Suppressor macrophage treated with lipopolysaccharide for 4 hours (primary cell): ENCODE measurements at places on chromosomes 4 and X.

GRCh38 chrX:21176921-21177571 is 197.2 kb upstream of the CNKSR2 start:
- DNase-seq: no peak

DNA sequence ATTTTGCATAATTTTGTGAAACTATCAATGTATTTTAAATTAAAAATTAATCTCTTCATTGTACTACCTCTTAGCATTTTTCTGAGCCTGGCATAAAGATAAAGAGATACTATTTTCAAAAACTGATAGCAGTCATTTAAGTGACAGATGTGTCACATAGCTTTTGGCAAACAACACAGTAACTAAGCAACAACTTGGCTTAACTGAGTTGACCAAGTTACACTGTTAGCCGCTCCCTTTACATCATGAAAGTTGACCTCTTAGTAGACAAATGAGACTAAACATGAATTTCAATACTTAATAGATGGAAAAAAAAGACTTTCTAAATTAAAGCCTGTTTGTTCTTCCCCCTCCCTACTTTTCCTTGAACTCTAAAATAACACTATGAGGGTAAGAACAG is 62.0 kb downstream of the ATP8A1 start:
- DNase-seq: no peak

DNA sequence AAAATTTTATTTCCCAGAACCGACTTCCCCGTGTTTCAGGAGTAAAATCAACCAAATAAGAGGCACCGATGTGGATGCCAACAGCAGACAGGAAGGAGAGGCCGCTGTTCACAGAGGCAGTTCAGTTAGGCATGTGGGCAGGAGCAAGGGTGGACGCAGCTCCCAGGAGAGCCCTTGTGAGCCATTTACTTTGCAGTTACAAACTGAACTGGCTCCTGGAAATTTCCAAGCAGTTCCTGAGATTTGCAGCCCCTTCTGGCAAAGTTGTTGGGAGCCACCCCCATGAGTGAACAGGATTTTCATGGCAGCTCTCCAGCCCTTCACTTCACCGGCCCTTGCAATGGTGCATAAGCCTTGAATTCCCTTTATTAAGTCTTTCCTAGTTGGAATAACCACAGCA is 189.1 kb downstream of the AFAP1 start:
- no peak for DNase-seq

GRCh38 chrX:41692162-41692749 is 3.5 kb downstream of the GPR34 start:
- DNase-seq: no peak

- DNase-seq: no peak
Measured at GRCh38 chr4:121953860-121954259, 2.0 kb upstream of the TRPC3 start.

DNA sequence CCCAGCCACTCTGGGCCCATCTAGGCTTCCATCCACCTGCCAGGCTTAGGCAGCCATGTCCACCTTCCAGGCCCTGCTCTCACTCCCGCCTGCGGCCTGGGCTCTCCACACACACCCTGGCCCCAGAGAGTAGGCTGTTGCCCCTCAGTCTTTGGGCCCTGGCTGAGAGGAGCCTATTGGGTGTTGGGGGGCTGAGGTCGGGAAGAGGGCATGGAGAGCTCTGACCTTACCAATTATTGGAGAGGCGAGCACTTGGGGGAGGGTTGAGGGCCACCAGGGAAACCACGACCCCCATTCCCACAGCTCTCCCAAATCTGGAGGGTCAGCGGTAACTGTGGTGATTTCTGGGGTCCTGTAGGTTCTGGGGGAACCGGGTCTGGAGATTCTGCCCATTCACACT is 38.2 kb downstream of the HTRA3 start:
- no peak for DNase-seq

DNA sequence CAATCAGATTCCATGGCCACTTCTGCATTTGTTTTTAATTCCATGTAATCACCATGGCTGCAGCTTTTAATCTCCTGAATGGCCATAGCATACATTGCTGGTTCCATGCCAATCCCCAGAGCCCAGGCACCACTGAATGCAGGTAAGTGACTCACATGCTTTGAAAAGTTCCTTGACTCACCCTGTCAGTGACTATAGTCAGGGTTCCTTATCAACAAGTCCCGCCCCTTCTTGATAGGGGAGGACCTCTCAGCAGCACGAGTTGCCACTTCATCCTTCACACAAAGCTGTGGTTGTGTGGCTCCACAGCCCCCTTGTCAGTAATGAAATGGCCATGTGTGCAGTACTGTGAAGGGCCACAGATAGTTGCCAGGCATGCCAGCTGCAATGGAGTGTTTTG is 516.6 kb downstream of the PPARGC1A start:
- no peak for DNase-seq

DNA sequence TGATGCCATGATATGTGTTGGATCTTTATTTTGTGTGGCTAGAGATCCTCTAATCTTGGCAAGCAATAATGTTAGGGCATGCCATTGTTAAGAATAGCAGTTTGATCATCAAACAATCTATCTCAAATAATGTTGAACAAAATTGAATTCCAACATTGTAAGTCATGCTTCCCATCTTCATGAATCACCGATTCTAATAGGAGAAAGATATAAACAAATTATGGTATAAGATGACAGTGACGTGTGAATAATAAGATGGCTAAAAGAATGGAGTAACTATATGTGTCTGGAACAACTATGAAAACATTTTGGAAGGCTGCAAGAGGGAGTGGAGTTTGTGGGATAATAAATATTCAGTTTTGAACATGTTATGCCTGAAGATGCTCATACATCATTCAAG is 208.4 kb downstream of the DTHD1 start:
- DNase-seq: no peak

- DNase-seq: peak; percentile 9
Measured at GRCh38 chr4:10673817-10674369, 10.7 kb downstream of the CLNK start.

DNA sequence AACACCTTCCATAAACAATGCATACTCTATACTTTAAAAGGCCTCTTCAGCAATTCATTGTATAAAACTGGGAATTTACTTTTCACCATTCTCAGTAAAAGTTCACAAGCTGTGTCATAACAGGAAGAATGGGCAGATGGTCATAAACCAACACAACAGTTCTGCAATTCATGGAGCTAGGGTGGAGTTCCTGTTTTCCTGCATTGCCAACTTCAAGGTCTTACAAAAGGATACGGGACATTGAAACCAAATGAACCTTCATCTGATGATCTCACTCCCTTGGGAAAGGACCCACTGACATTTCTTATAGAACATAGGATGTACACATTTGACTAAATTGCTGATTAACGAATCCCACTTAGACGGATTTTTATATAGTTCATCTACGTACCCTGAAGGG is 4.1 kb downstream of the KDR start:
- DNase-seq: peak; percentile 67

- no peak for DNase-seq
Measured at GRCh38 chr4:107624024-107624423, 96.0 kb downstream of the PAPSS1 start.

- peak; percentile 40 for DNase-seq
Measured at GRCh38 chr4:2861631-2862436, 18.2 kb downstream of the ADD1 start.

DNA sequence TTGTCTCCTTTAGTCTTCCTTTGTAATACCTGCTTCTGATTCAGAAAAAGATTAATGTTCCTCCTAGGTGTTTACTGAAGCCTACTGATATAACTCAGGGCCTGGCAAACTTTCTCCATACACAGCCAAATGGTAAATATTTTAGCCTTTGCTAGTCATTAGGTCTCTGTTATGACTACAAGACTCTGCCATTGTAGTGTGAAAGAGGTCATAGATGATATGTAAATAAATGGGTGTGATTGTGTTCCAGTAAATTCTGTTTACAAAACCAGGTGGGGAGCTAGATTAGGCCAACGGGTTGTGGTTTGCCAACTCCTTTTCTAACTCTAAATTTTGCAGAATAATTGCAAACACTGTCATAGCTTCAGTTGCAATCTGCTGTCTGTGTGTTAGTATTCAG is 568.1 kb upstream of the GNPDA2 start:
- no peak for DNase-seq

DNA sequence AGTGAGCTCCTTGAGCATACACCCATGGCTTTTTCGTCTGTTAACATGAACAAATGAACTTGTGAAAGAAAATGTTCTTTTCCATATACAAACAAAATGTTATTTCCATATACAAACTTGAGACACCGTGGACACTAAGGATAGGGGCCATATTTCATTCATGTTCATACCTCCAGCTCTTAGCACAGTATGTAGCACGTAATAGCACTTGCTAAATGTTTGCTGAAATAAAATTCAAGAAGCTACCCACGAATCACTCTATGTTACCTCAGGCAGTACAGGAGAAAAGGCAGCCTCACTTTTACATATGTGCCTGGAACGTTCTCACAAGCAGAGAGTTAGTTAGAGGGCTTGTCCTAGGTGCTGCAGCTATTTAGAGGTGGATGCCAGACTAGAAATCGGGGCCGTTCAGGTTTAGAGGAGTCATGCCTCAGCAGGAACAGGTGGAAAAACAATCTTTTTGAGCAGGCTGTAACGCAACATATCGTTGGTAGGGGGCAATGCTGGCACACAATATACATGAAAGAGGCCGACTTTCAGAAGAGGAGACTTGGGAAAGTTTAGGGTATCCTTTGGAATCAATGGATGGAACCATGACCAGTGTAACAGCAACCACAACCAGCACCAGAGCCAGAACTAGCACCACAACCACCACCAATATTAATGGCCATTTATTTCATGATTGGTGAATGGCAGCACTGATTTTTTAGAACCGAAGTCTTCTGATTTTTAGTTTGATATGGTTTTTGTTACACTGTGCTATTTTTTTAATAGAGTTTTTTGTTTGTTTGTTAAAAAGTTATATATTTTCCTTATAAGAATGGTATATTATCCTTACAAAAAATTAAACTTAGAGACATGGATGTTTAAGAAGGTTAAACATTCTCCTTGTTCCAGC is 14.8 kb upstream of the PAQR3 start:
- DNase-seq: no peak

- DNase-seq: no peak
Measured at GRCh38 chr4:137609718-137610430, 77.6 kb upstream of the PCDH18 start.

DNA sequence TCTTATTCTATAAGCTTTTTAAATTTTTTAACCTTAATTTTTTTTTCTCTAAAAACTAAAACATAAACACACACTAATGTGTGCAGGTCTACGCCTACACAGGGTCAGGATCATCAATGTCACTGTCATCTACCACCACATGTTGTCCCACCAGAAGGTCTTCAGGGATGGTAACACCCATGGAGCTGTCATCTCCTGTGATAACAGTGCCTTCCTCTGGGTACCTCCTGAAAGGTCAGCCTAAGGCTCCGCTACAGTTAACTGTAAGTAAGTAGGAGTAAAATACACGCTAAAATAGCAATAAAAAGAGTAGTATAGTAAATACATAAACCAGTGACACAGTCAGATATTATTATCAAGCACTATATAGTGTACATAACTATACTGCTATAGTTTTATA is 45.9 kb upstream of the GPRIN3 start:
- DNase-seq: no peak

DNA sequence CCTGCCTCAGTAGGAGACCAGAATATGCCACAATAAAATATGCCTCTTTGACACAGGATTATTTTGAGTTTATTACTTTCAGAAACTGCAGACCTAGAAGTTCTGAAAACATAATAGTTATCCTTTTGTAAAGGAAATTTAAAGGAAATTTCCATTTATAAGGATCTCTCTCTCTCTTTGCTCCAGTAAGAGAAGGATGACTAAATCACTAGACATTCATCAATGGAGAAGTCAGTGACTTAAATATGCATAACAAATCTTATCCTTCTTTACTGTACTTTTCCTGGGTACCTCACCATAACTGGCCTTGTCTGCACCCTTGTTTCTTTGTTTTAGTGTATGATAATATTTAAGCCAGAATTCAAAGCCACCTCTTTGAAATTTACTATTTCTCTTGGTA is 28.3 kb upstream of the OPHN1 start:
- no peak for DNase-seq

- DNase-seq: no peak
Measured at GRCh38 chrX:44874420-44875184, 1.6 kb downstream of the KDM6A start.

DNA sequence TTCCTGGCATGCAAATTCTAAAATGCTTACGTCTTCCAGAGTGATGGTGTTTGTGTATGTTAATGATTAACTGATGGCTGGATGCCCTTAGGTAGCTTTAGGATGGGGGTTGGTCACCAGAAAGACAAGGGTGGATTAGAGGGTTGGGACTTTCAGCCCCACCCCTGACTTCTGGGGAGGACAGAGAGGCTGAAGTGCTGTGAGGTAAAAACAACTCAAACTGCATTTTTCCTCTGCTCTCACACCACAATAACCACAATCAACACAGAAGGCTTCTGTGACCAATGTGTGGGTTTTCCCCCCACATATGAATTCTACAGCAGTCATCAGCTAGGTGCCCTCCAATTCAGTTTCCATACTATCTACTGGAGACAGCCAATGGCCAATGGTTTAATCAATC is 18.7 kb upstream of the DDIT4L start:
- DNase-seq: no peak

DNA sequence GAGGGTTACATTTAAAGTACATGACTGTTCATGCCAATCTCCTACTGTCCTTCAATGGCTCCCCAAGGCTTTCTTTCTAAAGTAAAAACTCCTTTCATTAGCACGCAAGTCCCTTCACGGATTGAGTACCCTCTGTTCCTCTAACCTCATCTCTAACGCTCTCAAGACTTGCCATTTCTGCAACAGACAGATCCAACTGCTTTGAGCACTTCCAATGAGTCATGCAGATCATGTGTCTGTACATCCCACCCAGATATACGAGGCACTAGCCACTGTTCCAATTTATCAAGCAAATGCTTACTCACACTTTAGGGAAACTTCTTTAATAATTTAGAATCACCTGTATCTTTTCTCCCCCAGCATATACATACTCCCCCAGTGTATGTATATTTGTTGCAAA is 332.5 kb upstream of the ZFP42 start:
- no peak for DNase-seq

DNA sequence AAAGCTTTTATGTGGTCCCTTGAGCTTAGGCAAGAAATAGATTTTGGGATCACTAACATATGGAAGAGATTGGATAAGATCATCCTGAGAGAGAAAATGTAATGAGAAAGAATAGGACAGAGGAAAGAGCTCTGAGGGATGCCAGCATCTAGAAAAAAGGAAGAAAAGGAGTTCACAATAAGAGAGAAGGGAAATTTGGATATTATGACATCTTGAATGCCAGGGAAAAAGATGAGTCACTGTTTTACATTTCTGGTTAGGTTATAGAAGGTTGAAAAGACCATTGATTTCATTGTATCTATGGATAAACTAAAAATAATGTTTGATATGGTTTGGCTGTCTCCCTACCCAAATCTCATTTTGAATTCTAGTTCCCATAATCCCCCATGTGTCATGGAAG is 208.5 kb downstream of the MAD2L1 start:
- peak; percentile 3 for DNase-seq

DNA sequence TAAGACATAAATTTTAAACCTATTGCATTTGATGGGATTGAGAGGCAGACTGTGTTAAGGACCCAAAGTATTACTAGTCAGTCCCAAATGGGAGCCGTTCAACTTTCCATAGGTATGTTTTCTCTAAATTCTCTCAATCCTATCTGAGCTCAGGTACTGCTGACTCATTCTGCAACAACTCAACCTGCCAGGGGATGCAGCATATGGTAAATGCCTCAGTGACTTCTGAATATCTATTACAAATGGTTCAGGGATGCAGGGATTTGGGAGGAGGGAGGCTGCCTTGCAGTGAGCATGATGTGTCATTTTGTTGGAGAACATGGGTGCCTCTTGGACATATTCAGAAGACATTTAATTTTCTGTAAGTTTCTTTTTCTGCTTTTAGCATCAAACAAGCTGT is 97.3 kb downstream of the HDAC8 start:
- no peak for DNase-seq
